Tibial artery (tissue), 4 donors: ENCODE measurements at places on chromosomes 7 and 10.

DNA sequence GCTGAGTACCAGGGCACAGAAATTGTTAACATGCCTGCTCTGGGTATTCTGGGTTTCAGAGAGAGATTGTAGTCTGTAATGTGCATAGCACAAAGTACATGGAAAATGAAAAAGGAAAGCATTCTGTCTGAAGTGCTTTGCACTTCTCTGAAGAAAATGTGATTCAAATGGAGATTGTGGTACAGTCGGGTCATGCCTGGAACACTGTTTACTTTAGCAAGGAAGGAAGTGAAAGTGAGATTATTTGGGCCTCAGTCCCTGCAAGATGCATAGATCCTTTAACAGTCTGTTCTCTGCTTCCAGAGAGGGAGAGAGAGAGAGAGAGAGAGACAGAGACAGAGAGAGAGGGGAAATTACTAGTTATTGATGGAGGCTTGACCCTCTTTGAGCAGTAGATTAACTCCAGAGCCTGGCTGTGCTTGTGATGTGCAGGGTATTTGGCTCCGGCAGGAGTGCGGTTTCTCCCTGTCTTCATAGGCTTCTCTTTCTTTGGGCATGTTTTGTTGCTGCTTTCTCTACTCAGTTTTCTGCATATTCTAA, 5.4 kb downstream of the VWC2 start:
- DNase-seq = no peak

DNA sequence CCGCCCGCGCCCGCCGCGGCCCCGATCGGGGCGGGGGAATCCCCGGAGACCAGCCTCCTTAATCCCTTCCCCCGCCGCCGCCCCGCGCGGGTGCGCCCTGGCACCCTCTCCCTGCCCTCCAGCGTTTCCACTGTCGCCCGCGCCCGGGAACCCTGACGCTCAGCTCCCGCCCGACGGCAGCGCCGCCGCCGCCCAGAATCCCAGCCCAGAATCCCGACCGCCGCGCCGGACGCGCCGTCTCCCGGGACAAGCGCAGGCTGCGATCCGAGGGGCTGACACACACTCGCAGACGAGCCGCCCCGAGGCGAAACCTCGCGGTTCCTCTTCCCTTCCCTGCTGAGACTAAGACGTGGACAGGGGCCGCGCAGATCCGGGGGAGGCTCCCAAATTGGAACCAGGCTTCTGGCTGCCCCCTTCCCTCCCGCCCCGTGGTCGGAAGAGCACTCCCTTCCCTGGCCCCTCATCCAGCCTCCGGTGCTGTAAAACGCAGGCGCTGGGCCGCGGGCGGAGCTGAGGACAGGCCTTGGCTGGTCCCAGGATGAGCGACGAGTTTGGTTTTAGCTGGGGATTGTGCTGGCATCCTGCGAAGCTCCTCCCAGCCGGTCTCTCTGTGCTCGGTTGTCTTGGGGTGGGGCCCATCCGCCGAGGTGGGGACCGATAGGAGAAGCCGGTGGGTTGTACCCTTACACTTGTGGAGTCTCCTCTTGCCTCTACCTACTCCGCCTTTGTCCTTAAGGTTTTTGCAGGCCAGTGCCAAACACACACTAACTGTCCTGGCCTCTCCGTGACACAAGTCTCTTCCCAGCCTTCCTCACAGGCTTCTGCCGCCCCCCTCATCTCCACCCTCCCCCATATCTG, 1.1 kb downstream of the MARVELD1 start:
- DNase-seq = peak; percentile 94

DNA sequence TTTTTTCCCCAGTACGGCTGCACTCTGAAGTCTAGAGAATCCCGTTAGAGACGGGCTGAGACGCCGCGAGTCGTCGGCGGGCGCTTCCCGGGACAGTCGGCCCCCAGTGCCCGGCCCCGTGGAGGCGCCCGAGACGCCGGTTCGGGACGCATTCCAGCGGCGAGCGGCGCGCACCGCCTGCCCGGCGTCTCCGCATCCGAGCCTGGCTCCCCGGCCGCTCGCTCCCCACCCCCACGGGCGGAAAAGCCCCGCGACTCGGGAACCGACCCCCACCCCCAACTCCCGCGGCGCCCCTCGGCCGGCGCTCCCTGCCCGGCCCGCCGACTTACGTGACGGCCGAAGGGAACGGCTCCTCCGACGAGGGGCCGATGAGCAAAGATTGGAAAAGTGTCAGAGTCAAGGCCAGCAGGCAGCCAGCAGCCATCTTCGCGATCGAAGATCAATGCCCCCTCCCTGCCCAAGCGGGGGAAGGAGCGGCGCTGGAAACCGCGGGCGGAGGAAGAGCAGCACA, 486 bp downstream of the CACNA2D1 start:
- DNase-seq = no peak

- DNase-seq = no peak
These were observed 681.9 kb downstream of the GRM8 start for GRCh38 chr7:126570845-126571244.

DNA sequence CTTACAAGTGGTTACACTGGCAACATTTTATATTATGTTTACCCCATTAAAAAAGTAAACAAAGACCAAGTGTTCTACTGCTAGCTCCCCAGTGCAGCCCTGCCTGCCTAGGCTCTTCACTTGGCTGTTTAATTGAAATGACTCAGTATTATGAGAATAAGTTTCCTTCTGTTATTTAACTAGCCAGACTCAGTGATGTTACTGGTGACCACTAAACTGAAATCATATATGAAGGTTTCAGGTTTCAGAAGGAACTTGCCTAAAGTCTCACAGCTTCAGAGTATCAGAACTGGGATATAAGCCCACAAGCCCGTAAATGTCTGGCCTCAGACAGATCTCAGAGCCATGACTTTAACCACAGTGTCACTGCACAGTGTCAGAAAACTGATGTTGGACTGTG, 66.8 kb upstream of the EXOC4 start:
- DNase-seq = no peak
